WERI-Rb-1 (cell line): ENCODE measurements at places on chromosomes 2 and 18.

DNA sequence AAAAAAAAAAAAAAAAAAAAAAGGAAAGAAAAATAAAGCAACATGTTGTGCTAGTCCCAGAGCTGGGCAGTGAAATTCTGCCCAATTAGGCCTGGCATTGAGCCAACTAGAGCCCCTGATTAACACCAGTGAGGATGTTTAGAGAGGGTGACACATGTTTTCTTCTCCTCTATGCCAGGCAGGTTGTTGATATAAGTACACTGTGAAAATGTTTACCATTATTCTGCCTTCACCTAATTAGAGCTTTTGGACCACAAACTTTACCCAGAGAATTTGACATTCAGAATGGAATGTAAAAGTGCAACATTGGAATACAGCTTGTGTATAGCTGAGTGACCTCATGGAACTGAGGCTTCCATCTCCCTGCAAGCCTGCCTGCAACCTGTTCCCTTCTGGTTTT, 95.9 kb upstream of the MSH2 start:
- no peak for DNase-seq

DNA sequence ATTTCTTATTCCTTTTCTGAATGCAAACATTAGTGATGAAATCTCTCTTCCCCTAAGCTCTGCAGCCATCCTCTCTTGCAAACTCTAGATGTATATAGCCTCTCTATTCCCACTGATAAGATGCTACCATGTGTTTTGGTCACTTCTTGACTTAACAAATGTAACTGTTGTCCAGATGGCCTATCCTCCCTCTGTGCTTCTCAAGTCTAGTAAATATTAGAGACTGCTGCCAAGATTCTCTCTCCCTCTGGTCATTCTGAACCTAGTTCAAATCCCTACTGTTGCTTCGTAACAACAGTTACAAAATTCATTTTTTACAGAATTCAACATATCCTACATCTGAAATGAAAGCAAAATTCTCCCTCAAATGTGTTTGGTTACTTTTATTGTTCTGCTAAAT, 156.6 kb downstream of the TXNL1 start:
- DNase-seq = no peak

DNA sequence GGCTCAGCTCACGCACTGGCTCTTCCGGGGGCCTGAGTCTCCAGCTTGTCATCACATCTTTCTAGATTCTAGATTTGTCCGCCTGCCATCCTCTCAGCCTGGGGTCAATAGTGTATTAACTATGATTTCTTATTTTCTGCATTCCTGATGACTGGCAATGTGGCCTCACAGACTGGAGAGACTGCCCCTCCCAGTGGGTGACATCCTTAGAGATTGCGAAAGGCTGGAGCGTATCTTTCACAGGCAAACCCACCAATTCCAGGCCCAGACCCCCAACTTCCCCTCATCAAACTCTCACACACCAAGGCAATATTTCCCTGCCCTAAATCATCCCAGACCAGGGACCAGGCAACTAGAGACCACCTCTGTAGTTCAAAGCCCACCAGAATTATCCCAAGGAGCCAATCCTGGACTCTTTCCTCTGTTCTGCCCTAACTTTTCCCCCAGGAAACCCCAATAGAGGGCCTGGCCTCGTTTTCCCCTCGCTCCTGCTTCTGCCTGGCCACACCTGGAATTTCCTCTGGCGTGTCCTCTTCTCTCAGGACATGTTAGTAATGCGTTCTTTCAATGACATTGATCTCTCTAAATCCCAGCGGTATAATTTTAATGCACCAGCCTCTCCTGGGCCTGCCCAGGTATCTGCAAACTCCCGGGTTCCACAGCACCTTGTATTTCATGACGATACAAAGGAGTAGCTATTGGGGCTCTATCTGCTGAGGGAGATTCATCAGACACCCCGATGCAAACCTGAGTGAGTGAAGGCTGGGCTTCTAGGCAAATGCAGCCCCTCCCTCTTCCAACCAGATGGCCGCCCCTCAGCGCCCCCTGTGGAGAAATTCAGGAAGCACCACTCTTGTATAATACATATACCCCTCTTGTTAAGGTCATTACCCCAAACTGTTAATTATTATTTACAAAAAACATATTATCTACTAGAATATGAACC, 2.4 kb upstream of the KCNF1 start:
- peak; percentile 87 for DNase-seq

DNA sequence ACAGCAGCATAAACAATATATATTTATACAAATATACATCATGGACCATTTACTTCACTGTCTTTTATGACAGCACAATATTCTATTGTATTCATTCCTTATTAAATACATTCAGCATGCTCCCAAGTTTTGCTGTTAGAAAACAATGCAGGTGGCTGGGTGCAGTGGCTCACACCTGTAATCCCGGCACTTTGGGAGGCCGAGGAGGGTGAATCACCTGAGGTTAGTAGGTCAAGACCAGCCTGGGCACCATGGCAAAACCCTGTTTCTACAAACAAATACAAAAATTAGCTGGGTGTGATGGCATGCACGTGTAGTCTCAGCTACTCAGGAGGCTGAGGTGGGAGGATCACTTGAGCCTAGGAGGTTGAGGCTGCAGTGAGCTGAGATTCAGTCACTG, 39.0 kb downstream of the NPC1 start:
- DNase-seq = no peak

- peak; percentile 61 for DNase-seq
Measured at GRCh38 chr18:23133860-23134779, 1.2 kb upstream of the CABLES1 start.

DNA sequence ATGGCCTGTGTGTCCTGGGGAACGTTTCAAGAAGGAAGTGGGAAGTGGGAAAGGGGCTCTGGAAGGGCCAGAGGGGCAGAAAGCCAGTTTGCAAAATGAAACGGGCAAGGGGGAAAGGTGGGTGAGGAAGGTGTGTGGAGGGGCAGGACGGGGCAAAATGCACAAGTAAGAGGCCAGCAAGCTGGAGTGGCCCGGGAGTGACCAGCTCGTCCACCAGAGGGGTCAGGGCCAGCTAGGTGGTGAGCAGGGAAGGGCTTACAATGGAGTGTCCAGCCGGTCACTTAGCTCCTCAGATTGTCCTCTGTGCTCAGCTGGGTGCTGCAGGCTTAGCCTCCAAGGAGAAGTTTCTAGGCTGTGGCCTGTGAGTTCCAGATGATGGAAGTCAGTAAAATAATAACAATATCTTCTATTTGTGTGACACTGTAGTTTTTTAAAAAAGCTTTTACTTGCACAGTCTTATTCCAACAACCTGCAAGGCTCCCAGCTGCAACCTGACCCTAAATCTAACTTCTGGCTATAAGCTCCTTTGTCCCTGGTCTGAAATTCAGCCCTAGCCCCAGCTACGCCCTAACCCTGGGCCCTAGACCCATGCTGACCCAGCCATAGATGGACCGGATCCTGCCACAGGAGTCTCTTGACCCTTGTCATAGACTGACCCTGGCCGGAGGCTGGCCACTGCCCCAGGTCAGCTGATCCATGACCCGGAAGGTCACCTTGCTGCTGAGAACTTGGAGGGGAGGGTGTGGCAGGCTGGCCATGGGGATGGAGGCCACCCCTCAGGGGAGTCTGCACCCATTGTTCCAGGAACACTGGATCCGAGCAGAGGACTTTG, 29.2 kb downstream of the MYO7B start:
- DNase-seq = no peak

DNA sequence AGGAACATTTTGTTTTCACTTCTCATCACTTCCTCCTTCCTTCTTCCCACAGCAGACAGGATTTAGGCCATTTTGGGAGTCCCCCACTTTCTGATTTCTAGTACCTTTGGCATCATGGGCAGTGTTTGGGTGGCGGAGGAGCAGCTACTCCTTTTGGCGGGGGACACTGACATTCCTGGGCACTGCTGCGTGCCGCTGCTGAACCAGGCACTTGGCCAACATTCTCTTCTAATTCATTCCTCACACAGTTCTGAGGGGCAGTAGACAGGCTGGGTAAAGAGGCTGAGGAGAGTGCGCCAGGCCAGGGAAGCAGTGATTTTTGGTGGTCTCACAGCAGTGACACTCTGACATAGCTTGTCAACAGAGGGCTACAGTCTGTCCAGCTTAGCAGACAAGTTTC, 270.2 kb downstream of the LOXHD1 start:
- no peak for DNase-seq

DNA sequence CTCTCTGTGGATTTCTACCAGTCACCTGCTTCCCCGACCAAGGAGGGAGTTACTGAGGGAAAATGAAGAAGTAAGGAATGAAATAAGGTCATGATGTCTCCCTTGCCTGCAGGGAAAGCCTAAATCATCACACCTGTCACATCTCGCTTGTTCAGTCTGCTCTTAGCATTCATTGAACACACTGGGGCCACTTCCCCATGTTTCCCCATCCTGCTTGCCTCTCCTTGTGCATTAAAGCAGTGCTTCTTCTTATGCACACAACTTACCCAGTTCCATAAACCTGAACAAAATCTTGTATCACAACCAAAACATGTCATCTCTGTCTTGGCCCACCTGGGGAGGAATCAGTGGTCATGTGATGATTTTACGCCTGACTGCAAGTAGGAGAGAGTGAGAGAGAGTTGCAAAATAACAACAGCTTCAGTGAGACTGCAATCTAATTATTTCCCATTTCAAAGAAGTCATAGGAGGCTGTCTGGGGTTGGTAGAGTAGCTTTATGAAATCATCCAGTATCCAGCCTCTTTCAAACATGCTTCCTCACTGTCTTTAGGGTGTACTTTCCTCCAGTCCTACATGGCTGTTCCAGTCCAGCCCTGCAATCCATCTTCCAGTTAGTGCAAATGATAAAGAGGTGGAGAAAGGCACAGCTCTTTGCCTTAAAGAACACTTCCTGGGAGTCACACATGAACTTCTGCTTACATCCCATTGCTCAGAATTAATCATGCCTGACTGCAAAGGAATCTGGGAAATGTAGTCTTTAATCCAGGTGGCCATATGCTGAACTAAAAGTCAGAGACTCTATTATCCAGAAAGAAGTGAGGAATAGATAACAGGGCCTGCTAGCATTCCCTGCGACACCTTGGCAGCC, 220.1 kb downstream of the HAUS1 start:
- no peak for DNase-seq

DNA sequence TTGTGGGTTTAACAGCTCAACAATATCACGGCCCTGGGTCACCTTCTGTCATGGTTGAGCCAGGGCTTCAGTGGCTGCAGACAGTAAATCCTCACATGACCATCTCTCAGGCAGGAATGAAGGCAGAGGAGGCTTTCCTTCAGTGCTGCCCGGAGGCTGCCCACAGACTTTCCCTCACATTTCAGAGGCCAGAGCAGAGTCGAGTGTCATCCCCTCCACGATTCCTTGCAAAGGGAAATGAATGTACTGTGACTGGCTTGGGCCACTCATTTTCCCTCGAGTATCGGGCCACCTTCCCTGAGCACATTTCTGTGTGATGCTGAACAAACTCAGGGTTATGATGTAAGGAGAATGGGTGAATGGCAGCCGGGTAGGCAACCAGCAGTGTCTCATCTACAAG, 10.0 kb upstream of the REEP1 start:
- peak; percentile 38 for DNase-seq

GRCh38 chr2:64838817-64839216, 150.4 kb upstream of the SLC1A4 start:
- no peak for DNase-seq

- no peak for DNase-seq
Measured at GRCh38 chr18:57311472-57311871, 40.9 kb upstream of the ST8SIA3 start.

DNA sequence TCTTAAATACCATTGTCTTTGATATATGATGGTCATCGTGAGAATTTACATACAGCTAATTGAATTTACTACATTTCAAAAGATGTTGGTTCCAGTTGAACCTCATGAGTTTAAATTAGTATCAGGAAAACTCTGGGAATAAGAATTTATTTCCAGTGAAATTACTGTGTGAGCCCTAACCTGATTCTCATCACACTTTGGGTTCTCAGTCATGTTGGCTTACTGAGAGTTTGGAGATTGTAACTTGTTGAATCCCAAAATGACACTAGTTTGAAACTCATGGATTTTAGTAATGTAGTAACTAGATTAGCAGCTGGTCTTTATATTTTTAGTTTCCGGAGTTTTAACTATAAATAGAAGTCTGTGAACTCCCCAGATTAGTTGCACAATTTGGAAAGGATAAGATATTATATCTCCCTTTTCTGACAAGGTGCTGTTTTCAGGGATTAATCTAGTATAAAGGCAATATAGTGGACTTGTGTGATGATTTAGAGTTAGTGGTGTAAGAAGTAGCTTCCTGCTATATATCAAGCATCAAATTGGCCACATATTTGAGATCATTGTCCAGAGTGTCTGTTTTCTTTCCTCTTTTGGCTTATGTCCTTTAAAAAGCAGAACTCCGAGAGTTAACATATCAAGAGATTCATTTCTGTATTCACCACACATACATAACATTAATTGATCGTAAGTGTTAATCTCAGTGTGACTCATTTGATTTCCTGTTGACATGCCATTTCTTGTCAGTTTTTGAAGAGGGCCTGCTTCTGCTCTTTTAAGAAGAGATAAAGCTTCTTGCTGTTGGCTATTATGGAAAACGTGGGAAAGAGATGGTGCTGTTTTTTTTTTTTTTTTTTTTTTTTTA, 15.7 kb downstream of the NDUFV2 start:
- no peak for DNase-seq

- DNase-seq = no peak
Measured at GRCh38 chr2:44951714-44952113, 10.2 kb downstream of the SIX3 start.

DNA sequence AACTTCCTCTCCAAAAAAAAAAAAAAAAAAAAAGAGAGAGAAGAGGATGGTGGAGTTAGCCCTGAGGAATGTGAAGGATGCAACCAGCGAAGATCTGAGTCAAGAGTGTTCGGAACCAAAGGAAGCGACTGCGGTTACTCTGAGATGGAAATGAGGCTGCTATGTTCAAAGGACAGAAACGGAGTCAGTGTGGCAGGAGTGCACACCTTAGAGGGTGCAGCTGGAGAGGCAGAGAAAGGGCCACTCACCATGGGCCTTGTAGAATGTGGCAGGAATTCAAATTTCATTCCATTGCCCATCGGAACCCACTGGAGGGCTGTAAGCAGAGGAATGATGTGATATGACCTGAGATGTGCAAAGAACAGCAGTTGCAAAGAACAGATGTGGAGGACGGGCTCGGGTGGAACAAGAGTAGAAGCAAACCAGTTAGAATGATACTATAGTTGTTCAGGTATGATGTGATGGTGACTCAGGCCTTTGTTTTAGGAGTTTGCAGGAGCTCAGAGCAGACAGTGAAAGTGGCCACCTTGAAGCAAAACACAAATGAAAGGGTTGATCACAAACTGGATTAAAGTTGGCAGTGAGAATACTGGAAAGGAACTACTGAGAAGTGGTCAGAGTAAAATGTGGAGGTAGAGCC, 22.6 kb downstream of the ITGA6 start:
- no peak for DNase-seq

DNA sequence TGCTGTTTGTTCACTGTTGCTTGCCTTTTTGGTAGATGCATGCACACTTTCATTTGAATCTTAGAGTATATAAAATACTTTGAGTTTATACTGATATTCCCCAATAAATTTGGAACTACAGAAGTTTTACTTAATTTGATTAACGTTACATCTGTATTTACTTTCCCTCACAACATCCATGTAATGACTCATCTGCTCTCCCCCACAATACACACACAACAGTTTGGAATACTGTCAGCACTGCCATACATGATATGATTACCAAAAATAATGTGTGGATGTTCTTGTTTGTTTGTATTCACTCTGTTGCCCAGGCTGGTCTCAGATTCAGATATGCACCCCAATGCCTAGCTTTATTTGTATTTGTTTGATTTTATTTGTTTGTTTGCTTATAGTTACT, 144.2 kb downstream of the WDR7 start:
- DNase-seq = no peak
